ENCODE measurements at places on chromosomes 13 and 19.
A peak's percentile ranks its signal among the peaks of the same experiment; 100 is the strongest.

DNA sequence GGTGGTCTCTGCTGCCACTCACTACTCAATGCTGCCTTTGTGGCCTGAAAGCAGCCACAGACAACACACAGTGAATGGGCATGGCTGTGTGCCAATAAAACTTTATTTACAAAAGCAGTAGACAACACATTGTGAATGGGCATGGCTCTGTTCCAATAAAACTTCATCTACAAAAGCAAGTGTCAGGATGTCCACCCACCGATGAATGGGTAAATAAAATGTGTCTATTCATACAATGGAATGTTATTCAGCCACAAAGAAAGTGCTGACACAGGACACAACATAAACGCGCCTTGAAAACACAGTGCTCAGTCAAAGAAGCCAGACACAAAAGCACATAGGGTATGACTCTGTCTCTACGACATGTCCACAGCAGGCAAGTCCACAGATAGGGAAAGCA lies 20.1 kb downstream of the ZSCAN5A start:
- DNase-seq = no peak

DNA sequence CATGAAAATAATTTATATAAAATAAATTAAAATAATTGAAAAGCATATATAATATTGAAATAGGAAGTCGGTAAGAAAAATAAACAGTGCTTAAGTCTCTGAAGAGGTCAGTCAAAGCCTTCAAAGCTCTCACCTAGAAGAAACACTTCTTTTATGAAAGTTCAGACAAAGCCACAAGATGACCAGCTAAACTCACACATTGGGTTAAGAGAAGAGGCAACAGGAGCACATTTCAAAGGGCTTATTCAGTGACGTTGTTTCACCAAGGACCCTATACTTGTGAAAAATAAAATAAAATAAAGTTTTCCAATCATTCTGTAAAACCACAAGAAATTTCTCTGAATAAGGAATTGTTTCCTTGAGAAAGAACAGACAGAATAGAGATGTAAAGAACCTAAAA lies 2.5 kb upstream of the ITM2B start:
- DNase-seq = no peak

- no peak for DNase-seq
Observed at GRCh38 chr13:48201044-48201443, 32.0 kb upstream of the ITM2B start.

- no peak for DNase-seq
Observed at GRCh38 chr19:8421484-8422461, 8.7 kb downstream of the MARCHF2 start.

- peak; percentile 96 for DNase-seq
Observed at GRCh38 chr19:57320180-57321084, at the start of gene ZNF543. Gene ZNF543, plus strand, starts transcription at chr19:57320472. Its CDS starts 382 bp downstream, at chr19:57320854.

- no peak for DNase-seq
Observed at GRCh38 chr19:49637821-49638738, 1.9 kb downstream of the RRAS start.

- DNase-seq = no peak
Observed at GRCh38 chr19:2353159-2353886, 6.7 kb upstream of the TMPRSS9 start.
